Kidney epithelial cell (primary cell): ENCODE measurements at places on chromosomes 1 and 21. TPM values are rescaled to one million over a fixed set of nuclear protein-coding genes. Genes with fewer than 3 reads are reported as not detected.

- DNase-seq = no peak
These were observed 100.0 kb downstream of the POFUT2 start for GRCh38 chr21:45187646-45188045.

DNA sequence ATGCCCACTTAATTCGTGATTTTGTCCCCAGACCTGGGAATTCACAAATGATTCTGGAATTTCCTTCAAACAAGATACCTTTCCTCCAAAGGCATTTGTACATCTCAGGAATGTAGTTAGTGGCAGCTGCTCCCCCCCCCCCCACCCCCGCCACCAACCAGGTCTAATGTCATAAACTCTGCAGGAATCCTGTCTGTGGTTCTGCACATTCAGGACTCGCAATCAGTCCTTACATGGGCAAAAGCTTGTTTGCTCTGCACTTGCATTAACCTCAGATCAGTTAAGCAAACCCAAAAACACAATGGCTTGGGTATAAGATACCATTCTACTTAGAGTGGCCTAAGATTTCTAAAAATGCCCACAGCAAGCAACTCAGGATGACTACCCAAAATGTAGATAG, 143.8 kb downstream of the TGFB2 start:
- peak; percentile 83 for DNase-seq

GRCh38 chr1:53134961-53135734, 7.3 kb downstream of the SLC1A7 start:
- DNase-seq = no peak

GRCh38 chr1:182303778-182304177, 87.8 kb downstream of the GLUL start:
- DNase-seq = no peak

GRCh38 chr1:64962441-64962840, 3.9 kb downstream of the JAK1 start:
- DNase-seq = peak; percentile 70

- DNase-seq = no peak
These were observed 648 bp downstream of the ATP5PF start for GRCh38 chr21:25733859-25734653.

GRCh38 chr1:77267035-77267434, 14.8 kb upstream of the AK5 start:
- DNase-seq = no peak

- DNase-seq = no peak
These were observed 1.2 kb upstream of the LIN9 start for GRCh38 chr1:226310245-226310540.

DNA sequence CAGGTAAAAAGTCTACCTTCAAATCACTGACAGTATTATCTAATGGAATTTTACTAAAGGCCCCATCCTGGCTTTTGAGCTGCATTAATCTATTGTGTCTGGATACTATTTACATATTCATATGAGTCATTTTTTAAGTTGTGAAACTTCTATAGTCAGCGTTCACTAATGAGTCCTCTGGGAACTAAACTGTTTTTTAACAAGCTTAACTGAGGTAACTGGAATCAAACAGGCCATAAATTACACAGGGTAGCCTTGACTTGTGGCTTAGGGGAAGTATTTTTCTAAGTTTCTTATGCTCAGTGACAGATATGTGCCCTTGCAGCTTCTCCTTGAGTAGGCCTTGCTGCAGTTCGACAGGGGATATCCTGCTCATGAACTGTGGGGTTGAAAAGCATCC, 68.8 kb downstream of the JMJD4 start:
- no peak for DNase-seq

The DISP3 gene
- 0.17 and 0.68 TPM in 2 replicates for total RNA-seq

The RHD gene
- total RNA-seq = not detected in 2 replicates

The MROH9 gene
- total RNA-seq = not detected in 2 replicates
